ENCODE measurements at places on chromosomes 7 and 10. TPM values are rescaled to one million over a fixed set of nuclear protein-coding genes. Genes with fewer than 3 reads are reported as not detected.

DNA sequence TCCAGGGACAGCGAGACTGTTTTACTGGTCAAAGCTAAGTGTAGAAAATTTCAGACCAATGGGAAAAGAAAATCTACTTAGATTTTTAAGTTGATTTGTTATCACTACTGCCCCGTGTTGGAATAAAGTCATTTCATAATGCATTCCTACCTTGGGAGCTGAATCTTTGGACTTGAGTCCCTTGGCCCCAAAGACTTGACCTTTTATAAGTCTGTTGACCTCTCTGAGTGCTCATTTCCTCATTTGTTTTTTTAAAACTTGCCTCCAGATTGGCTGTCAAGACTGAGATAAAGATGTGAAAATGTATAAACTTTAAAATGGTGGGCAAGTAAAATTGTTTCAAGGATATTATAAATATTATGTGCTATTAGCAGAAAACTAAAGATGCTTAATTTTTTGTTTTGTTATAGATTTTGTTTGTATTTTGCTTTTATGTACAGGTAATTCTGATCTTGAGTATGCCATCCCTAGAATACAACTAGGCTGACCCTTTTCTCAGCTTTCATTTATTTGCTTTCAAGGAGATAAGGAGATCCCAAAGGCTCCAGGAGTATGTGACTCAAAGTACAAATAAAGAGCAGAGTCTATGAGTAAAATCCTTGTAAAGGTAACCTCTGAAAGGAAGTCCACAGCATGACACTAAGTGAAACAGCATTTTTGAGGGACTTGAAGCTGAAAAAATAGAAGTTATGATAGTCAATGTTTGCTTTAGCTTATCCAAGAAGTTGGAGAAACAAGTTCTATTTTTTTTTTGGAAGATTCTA is 54.6 kb downstream of the TMEM26 start:
- DNase-seq = no peak

GRCh38 chr7:84642611-84643010 is 448.0 kb upstream of the SEMA3A start:
- DNase-seq = no peak

DNA sequence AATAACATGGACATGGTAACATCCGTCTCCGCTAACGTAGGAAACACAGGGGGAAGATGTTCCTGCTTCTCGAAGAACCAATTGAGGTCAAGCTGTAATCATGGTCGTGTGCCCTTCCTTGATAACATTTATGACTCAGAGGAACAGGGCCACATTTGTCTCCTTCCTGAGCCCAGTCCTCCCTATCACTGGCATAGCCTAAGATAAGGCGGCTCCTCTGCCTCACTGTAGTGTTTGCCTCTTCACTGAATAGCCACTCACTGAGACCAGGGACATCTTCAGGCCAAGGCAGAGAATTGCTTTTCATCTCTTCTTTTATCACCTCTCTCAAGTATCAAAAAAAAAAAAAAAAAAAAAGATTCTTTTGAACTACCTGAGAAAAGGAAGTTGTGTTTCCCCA is 5.4 kb upstream of the GRM8 start:
- no peak for DNase-seq

GRCh38 chr7:83861-84632 is 108.3 kb upstream of the FAM20C start:
- no peak for DNase-seq

GRCh38 chr7:47887016-47887640 is 61.1 kb downstream of the PKD1L1 start:
- DNase-seq = no peak

DNA sequence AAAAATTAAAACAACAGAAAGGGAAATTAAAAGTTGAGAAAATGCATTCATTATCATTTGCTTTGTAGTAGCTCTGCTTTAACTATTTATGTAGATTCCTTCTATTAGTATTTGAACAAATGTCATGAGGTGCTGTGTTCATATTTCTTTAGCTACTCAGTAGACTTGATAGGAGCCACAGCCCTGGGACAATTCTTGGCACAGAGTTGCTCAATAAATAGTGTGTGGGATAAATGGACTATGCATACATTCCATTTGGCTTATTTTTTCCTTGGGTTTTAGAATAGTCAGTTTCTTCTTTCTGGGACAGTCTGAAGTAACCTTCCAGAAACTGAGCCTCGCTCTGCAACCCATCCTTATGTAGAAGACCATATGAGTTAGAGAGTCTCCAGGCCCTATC is 13.4 kb downstream of the RPP30 start:
- DNase-seq = no peak

DNA sequence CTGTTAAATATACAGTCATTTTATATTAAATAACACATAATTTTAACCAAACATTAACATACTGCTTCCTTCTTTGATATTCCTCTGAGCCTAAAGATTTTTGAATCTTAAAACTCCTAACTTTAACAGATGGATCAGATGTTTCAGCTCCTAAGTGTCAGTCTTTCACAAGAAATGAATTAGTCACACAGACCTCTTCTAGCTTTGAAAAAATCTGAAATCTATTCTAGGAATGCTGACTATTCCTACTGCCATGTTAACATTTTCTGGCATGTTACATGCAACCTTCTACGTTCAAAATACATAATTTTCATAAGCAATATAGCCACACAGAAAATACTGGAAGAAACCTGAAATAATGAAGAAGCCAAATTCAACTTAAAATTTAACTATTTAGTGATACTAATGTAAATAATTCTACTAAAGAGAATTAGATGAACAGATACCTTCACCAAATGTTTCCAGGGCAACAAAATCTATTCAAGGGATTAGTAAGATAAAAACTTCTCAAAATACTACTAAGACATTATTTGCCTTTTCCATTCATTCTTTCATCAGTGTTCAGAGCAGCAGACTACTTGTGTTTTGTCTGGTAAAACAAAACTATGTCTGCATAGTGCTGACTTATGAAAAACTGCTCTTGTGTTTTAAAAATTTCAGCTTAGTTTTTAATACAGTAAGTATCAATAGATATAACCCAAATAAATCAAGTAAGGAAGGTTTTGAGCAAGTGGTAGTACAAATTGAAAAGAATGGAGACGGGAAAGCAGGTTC is 9.2 kb downstream of the JMJD1C start:
- no peak for DNase-seq

DNA sequence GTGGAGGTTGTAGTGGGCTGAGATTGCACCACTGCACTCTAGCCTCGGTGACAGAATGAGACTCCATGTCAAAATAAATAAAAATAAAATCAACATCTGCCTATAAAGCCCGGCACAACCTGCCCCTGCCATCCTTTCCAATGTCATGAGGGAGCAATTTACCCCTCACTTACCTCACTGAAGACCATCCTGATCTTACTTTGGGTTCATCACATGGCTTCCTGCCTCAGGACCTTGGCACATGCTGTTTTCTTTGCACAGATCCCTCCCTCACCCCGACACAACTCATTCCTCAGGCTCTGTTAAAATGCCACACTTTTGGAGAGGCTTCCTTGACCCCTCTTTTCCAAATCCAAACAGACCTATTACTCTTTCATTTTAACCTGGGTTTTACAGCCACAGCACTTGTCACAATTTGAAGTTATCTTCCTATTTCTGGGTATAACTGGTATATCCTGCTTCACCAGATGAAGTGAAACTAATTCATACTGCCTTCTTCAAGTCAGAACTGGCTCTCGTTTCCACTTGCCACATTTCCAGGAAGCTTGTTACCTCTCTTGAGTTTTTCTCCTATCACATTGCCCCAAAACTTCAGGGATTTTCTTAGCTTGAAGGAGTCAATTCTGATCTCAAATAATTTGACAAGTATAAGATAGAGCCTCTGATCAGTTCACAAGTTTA is 69.3 kb upstream of the PARD3 start:
- DNase-seq = no peak

DNA sequence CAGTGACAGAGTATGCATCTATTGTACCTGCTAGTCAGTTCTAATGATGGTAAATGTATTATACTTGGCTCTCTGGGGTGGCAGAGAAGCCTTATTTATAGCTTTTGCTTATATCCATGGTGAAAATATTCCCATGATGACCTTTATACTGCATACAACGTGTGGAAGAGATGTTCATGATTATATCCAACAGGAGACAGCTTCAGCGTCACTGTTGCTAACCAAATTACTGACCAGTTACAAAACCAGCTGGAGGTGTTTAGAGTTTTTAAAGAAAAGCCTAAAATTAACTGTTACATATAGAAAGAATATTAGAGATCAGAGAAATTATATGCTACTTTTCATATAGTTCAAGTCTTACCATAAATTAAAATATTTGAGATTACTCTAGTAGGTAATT is 280.8 kb downstream of the ETV1 start:
- DNase-seq = no peak

DNA sequence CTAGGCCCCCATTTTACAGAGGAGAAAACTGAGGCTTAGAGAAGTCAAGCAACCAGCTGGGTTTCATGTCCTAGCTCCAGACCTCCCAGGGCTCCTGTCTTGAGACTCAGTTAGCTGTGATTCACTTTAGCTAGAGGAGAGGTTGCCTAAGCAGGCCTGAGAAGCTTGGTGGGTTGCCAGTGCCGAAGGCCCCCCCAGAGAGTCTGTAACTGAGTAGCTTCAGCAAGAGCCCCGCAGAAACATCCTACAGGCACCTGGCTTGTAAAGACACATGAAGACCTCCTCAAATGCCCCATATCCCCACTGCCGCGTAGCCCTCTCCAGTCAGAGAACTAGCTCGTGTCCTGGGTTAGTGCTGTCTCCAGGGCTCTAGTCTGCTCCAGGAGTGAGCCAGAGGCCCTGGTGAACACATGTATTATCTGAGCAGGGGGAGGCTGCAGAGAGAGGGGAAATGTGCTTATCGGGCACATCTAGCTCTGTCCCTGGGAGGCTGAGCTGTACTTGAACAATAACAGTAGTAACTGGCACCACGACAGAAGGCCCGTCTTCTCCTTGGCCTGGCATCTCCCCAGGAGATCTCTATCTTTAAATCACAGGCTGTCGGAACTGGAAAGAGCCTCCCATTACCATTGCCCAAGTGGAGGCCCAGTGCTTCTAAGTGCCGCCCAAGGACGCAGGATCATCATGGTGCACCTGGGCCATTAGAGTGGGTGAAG is 28.9 kb downstream of the UNC5B start:
- no peak for DNase-seq

DNA sequence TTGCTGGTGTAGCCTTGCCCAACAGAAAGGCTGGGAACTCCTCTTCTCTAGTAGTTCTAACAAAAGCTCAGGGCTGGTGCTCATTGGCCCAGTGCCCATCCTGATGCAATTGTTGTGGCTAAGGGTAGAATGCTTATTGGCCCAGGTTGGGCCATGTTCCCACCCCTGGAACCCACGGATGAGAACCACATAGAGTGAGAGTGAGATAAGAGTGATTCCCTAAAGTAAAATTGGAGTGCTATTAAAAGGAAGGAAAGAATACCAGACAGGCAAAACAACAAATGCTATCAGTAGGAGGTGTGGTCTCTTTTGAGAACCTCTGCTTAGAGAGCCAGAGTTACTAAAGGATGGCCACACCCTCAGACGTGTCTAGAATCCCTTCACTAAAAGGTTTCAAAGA is 49.2 kb downstream of the LGI1 start:
- DNase-seq = no peak

DNA sequence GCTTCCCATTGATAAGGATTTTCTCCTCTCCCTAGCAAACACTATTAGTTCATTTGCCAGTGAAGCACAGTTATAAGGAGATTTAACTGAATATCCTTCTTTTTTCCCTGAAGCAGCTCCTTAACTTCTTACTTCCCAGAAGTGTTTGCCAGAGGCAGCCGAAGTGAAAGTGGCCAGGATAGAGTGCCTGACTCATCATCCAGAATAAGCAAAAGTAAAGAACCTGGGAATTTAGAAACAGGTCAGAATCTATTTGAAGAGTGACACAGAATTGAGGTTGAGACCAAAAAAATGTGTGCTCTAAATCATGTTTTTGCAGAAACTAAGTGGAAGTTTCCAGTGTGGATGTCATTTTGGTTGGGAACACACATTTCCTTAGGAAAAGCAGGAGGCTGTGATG is 249.6 kb upstream of the VWC2 start:
- DNase-seq = no peak

DNA sequence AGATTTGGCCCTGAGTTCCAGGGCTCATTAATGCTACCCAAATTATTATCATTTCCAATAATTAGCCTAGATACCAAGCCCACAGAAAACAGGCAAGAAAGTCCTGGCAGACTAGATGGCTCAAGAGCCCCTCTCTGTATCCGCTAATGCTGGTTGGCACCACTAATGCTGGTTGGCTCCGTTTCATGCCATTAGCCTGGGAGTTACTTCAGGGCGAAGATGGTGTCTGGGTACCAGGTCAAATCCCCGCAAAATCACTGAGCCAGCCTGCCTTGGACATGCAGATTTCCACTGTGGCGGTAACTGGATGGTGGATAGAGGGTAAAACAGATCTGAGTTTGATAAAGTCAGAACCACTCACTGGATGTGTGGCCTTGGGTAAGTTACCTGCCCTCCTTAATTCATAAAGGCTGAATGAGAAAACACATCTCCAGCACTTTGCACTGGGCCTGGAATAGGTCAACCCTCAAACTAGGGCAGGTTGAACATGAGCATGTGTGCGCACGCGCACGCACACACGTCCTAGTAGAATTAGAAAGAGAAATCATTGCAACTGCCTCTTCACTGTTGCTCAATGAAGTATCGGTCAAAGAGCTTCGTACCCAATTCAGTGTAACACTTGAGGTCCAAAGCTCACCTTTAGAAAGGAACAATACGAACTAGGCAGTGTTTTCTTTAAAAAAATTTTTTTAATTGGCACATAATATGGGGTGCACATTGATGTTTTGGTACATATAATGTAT is 91.5 kb downstream of the PRPF18 start:
- no peak for DNase-seq

GRCh38 chr7:38839851-38840250 is 69.1 kb downstream of the VPS41 start:
- DNase-seq = no peak

- no peak for DNase-seq
These were observed 177.4 kb downstream of the ELFN1 start for GRCh38 chr7:1847260-1848001.

DNA sequence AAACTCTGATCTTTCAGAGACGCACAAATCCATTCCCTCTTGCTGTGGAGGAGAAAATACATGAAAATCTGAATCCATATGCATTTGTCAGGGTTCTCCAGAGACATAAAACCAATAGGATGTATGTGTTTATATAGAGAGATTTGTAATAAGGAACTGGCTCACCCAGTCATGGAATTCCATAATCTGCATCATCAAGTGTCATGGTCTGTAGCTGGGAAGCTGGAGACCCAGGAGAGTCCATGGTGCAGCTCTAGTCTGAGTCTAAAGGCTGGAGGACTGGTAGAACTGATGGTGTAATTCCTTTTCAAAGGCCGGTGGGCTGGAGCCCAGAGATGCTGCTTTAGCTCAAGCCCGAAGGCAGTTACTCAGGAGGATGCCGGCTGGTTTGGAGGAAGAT is 134.0 kb downstream of the TCF7L2 start:
- no peak for DNase-seq

DNA sequence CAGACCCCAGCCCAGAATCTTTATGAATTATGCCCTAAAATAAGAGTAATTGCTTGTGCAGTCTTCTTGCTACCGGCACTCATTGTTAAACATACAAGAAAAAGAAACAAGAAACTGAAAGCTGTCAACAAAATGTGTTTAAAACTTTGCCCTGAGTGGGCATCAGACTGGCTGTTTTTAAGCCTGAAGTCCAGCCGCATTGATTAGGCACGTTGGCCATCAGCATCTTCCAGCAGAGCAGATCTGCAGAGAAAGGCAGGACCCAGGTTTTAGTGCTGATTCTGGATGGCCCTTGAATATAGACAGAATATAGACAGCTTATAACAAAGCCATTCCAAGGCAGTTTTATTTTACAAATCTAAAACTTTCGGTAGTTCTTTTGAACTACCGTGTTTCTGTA is 102.8 kb downstream of the POLL start:
- no peak for DNase-seq

The CCDC172 gene
- not detected for polyA plus RNA-seq

The AGR3 gene
- 2.0 TPM for polyA plus RNA-seq

The OGDHL gene
- polyA plus RNA-seq = 38.1 TPM

The IL2RA gene
- not detected for polyA plus RNA-seq

The PTPRZ1 gene
- polyA plus RNA-seq = 3.0 TPM

The EXOC6 gene
- 20.8 TPM for polyA plus RNA-seq

Data from right renal pelvis (tissue), 4 donors.